Activated CD8-positive, alpha-beta memory T cell treated with anti-CD3 and anti-CD28 coated beads, Interleukin-2, amount 50 U/mL, for 4 hours (primary cell): ENCODE measurements at places on chromosomes 3 and 15.

- DNase-seq, result no peak
Measured at GRCh38 chr15:34809186-34809585, 13.8 kb upstream of the ACTC1 start.

DNA sequence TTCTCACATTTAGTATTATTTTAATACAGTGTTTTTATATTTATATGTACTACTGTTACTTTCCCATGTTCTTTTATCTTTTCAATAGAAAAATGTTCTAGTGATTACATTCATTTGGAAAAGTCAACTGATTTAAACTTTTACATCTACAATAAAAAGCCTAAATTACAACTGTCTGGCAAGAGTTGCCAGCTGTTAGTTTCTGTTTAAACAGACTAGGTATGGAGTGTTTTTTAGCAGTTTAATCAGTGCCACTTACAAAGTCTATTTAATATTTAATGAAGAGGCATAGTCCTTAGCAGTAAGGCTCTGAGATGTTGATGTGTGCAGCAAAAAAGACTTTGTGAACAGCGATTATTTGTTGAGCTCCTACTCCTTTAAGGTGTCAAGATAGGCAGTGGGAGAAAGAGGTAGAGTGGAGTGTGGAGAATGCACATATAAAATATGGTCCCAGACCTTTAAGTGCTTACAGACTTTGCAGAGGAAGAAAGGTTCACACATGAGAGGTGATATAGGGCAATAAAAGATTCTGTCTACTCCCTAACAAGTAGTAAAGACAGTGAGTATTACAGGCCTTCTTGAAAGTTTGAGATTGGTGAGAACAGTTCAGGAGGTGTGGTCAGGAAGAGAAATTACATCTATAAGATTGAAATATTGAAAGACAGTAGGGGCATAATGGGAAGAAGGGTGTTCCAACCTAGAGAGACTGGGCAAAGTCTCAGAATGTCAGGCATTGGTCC is 320.5 kb downstream of the DOCK3 start:
- DNase-seq, result no peak

- no peak for DNase-seq
Measured at GRCh38 chr3:69504232-69504631, 118.3 kb upstream of the FRMD4B start.

DNA sequence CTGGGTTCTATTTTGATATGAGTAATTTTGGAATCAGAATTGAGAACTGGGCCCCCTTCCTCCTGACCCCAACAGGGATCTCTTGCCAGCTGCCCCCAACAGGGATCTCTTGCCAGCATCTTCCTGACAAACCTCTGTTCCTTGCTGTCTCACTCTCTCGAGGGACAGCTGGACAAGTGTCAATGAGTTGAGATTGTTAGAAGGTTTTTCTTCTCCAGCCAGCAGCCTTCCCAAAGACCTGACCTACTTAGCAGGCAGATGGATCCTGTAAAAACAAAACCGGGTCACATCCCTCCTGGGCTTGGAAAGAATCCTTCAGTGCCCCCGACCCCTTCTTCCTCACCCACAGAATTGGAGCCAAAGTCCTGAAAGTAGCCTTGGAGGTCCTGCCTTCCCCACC is 21.6 kb downstream of the LIMD1 start:
- no peak for DNase-seq

- no peak for DNase-seq
Measured at GRCh38 chr15:43286074-43286473, 19.3 kb upstream of the TGM5 start.
